ENCODE measurements at places on chromosomes 5 and 9.

DNA sequence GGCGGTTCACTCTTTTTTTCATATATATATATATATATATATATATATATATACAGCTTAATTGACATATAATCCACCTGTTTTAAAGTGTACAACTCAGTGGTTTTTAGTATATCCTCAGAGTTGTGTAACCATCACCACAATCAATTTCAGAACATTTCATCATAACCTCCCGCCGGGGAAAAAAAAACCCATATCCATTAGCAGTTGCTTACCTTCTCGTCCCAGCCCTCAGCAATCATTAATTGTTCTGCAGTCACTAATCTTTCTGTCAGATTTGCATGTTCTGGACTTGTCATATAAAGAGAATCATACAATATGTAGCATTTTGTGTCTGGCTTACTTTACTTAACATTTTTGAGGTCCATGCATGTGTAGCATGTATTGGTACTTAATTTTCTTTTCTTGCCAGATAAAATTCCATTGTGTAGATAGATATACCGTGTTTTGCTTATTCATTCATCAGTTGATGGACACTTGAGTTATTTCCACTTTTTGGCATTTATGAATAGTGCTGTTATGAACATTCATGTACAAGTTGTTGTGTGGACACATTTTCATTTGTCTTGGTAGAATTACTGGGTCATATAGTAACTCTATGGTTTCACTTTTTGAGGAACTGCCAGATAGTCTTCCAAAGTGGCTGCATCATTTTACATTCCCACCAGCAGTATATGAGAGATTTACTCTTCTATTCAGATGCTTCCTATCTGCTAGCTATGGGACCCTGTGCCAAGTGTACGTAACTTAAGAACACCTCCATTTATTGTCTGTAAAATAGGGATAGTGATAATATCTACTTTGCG, 3.5 kb upstream of the RNF145 start:
- no peak for DNase-seq

GRCh38 chr9:113753398-113754119, 122.5 kb upstream of the ZNF618 start:
- DNase-seq: no peak

DNA sequence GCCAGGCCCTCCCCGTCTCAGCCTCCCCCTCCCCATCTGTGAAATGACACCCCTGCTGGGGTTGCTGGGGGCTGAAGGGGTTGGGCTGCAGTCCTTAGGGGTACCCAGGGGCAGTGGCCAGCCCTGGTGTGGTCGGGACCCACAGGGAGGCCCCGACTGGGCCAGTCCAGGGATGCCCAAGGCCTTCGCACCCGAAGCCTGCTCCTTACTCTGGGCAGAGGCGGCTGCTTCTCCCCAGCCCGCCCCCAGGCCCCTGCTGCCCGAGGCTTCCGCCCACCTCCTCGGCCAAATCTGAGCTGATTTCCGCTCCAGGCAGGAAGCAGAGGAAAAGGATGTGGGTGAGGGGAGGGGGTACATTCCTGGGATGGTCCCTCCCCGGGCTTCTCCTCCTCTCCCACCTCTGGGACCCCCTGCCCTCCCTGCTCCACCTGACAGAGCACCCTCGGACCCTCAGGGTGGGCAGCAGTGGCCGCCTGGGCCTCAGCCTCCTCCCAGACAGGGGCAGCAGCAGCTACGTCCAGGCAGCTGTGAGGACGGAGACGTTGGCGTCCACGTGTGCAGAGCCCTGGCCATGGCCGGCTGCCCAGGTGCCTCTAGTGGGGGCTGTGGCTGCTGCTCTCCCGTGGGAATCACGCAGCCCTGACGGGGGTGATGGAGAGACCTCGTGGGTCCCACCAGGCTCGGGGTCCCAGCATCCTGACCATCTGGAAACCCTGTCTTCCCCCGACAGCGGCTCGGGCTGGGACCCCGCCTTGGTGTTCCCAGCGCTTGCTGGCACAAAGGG, 4.2 kb upstream of the NRARP start:
- no peak for DNase-seq

DNA sequence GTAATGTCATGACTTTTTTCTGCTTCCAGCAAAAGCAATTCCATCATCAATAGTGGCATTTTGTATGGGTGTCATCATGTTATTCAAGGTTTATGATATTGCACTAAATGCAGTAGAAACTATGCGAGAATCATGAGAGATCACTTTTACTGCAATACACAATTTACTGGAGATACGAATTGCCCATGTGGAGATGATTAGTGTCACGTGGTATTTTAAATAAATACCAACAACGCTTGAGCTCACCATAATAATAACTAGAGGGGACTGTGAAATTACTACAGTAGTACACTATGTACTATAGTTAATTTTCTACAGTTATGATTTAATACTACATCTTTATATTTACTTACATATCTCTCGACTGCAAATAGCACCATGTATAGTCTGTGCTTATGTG, 49.7 kb downstream of the FAM174A start:
- DNase-seq: no peak

- DNase-seq: no peak
Observed at GRCh38 chr5:149002761-149003689, 59.8 kb downstream of the SH3TC2 start.

- DNase-seq: no peak
Observed at GRCh38 chr5:94793113-94793815, 174.8 kb downstream of the SLF1 start.

- DNase-seq: no peak
Observed at GRCh38 chr9:36218411-36218901, 27.7 kb downstream of the CLTA start.

GRCh38 chr9:17121264-17121663, 13.6 kb upstream of the CNTLN start:
- DNase-seq: no peak

DNA sequence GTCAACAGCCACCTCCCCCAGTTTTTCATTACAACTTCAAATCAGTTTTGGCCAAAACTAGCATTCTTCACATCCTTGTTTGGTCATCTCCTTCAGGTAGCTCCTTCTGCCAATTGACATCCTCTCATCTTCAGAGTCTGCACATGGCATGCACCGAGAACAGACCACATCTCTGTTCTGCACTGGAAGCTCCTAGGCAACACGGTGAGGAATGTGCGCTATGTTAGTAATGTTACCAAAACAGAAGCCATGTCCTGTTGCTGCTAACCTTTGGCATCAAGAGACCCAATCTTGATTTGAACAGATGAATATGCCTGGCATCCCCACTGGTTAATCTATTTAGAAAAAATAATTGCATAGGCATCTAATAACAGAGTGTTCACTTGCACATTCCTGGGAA, 5.1 kb upstream of the HK3 start:
- no peak for DNase-seq

- no peak for DNase-seq
Observed at GRCh38 chr9:131270171-131271015, 5.9 kb downstream of the FAM78A start.

- no peak for DNase-seq
Observed at GRCh38 chr9:128912270-128912853, 8.4 kb upstream of the PHYHD1 start.

DNA sequence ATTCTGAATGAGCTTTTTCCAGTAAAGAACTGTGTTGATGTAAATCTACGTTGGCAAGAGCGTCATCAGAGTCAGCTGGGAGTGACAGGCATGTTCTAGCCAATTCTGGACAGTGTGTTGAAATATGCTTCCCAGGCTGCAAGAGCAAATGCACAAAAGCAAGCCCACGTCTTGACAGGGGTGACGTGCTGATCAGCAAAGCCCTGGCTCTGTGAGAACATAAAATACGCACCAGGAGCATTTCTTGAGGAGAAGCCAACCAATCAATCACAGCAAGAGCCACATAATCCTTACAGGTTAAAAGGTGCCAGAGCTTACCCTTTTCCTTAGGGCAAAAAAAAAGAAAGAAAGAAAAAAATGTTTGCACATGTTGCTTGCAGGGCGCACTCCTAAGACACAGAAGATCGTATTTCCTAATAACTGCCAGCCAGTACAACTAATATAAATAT, 148.1 kb downstream of the PDE4D start:
- no peak for DNase-seq

DNA sequence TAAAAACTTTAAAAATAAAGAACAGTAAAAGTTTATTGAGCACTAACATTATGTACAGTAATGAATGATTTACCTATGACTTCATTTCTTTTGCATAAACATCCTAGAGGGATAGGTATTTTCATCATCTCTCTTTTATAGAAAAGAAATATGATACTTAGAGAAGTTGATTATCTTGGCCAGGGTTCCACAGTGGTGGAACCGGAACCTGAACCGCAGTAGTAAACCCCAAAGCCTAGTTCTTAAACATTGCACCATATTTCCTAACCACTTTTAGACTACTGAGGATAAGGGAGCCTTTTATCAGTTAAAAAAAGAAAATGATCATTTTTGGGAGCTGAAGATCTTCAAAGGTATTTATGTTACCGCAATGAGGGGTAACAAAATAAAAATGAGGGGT, 205.7 kb upstream of the SGCD start:
- no peak for DNase-seq

DNA sequence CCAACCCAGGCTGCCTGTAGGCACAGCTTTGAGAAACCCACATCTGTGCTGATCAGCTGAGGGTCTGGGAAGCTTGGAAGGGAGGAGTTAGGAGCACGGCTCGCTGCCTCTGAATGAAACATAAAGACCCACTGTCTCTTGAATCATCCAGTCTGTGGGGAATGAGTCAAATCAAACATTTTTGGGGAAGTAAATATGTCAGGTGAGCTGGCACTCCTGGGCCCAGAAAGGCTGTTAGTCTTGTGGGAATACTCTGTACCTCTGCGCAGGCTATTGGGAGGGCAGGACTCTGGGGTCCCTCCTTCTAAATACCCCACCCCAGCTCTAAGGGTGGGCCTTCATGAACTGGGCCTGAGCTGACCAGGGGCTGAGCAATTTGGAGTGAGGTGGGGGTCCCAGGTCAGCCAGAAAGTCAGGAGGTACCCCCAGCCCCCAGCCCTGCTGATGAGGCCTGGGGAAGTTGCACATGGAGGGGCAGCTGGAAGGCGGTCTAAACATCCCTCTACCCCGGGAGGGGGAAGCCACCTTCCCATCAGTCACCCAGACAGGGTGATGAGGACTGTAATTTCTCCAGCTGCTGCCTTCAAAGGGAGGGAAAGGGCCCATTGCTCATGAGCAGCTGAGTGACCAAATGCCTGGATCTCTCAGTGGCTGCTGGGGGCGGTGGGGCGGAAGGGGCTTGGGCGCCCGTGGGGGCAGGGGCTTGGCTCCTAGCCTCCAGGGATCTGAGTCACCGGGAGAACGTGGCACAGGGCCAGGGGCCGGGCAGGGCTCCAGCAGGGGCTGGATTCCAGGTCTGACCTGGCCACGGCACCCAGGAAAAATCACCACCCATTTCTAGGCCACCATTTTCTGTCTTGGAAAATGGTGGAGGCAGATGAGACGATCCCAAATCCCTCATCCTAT, 10.8 kb downstream of the FIBCD1 start:
- DNase-seq: no peak

DNA sequence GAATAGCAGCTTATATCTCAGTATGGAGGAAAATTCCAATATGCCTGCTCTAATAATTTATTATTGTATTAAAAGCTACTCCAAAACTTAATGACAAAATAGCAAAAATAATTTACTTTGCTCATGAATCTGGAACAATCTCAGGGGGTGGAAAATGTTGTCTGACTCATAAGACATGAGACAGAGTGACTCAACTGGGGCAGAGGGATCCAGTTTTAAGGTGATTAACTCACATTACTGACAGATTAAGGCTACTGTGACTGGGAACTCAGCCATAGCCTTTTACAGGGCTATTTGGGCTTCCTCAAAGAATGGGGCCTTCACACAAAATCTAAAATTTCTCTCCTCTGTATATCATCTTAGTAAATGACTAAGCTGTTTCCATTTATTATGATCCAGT, 1172.9 kb downstream of the CDH12 start:
- no peak for DNase-seq

DNA sequence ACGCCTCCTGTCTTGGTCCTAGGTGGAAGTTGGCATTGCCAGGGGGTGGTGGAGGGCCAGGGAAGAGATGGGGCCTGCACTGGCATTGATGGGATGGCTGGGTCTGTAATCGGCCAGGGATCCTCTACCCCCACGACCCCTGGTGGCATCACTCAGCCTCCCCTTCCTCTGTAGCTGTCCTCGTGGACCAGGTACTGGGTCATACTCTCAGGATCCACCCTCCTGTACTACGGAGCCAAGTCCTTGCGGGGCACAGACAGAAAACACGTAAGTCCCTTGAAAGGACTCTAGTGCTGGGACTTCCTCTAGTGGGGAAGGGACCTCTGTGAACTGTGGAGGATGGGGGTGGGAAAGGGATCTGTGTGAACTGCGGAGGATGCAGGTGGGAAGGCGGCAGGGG, 52.1 kb upstream of the GARNL3 start:
- DNase-seq: no peak

Measured in hematopoietic multipotent progenitor cell treated with erythropoietin and hydrocortisone succinate and interleukin-3 and kit ligand, for 17 days (in vitro differentiated cells).